ENCODE measurements at places on chromosomes 7 and 10.
A peak's percentile ranks its signal among the peaks of the same experiment; 100 is the strongest.

DNA sequence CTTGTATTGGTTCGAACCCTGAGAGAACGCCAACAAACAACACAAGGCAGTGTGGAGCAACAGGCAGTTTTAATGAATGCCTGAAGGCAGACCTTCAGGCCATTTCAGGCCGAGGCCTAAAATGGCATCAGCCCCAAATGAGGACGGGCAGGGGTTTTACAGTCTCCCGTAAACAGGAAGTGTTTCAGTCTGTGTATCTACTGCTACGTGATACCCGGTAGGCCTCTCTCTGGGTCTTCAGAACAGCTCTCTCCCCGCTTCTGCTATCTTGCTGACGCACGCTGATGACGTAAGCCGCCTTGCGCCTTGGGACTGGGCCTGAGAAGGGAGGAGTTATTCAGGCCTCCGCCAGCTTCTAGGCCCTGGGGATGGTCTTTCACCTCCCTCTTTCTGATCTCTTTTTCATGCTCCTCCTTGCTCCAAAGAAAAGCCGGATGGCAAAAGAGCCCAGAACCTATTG, 67.7 kb downstream of the ST8SIA6 start:
- DNase-seq, result peak; percentile 2

DNA sequence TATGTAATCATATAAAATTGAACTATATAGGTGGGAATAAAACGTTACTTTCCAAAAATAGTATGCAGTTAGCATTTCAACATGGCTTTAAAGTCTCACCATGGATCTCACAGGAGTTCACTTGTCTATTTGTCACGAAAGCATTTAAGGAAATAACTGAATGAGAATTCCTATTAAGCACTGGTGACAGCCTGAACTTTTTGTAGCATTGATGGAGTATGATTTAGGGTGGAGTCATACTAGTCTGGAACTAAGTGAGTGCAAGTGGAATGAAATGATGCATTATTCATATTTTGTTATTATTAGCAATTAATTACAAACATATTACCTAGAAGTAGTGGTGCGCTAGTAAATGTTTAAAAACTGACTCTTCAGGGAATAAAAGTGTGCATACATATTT, 26.0 kb upstream of the HIBADH start:
- DNase-seq, result no peak

DNA sequence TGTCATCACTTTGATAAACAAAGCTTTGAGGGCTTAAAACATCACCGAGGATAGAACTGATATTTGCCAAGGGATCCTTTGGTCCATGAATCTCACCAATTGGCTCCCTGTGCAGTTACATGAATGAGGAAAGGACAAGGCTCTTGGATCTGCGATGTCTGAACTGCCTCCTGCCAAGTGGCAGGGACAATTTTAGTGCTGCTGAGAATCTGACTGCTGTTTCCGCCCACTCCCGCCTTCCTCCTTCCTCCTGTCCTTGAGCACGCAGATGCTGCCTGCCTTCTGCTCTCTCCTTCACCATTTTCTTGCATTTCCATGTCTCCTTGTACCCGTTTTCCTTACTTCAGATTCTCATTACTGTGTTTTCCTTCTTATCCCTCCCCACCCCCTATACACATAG, 26.8 kb upstream of the ITPRID1 start:
- no peak for DNase-seq

- DNase-seq, result peak; percentile 95
Observed at GRCh38 chr7:5634107-5634950, 147.1 kb downstream of the RNF216 start.

- no peak for DNase-seq
Observed at GRCh38 chr10:26503911-26504310, 65.8 kb downstream of the APBB1IP start.

GRCh38 chr10:44723619-44724325, 187.4 kb upstream of the TMEM72 start:
- DNase-seq, result no peak

DNA sequence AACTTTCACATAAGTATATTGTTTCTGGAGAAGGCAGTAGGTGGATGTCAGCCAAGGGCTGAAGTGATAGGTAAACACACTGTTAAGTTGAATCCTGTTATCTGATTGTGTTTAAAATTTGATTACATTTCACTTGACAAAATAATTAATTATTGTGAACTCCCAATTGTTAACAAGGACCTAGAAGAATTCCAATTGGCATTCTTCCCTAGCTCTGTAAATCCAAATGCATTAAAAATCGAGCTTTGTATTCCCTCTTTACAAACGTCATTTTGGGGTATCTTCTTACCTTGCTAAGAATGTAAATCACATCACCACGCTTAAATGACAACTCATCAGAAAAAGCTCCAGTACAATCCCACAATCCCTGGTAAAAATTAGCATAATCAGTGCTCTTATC, 179.9 kb downstream of the SKAP2 start:
- no peak for DNase-seq

- DNase-seq, result no peak
Observed at GRCh38 chr10:59903871-59904270, 2.5 kb downstream of the CCDC6 start.

GRCh38 chr10:109920016-109920415, 3.3 kb downstream of the XPNPEP1 start:
- no peak for DNase-seq

DNA sequence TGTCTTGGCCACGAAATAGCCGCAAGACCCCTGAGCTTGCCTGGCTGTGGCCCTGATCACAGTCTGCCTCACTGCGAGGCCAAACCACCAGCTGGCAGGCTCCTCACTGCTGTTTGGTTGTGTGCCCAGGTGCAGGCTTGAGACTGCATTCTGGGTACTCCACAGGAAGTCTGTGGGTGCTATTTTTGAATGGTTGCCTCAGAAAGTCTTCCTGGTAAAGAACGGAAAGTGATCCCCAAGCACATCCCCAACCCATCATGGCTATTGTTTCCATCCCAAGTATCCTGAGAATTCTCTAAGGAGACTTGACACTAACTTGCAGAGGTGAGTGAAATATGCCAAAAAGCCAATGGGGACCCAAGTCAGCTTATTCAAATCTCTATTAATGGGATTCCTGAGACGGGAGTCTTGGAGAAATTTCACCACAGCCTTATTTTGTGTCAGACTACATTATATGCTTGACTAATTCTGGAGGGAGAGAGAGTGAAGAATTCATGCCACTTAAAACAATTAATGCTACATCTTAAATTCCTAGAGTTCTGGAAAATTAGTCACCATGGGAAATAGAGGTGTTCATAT, 170.9 kb downstream of the RAMP3 start:
- DNase-seq, result no peak

DNA sequence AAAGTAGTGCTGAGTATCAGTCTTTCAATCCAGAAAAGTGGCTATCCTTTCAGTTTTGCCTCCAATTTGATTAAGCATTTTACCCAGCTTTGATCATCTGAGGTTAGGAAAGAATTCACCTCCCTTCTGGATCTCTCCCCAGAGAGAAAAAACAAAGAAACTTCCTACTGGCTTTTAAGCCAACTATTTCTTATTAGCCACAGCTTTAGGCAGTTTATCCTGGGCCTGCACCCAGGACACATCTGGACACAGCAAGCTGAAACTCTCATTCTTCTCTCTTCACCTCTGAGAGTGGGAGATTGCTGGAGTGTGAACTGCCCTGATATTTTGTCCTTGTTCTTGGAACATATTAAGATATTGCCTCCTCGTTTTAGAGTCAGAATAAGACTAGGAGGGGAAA, 43.5 kb upstream of the LSM8 start:
- DNase-seq, result no peak

DNA sequence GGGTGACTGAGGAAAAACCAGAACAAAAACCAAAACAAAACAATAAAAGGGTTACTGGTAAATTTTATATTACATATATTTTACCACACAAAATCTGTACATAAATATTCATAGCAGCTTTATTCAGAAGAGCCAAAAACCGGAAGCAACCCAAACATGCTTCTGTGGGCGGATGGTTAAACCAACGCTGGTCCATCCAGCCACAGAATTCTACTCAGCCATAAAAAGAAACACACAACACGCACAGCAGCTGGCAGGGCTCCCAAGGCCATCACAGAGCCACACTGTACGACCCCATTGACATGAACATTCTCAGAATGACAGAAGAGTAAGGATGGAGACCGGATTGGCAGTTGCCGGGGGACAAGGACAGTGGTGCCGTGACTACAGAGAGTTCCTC, 83.6 kb downstream of the PROSER2 start:
- no peak for DNase-seq

DNA sequence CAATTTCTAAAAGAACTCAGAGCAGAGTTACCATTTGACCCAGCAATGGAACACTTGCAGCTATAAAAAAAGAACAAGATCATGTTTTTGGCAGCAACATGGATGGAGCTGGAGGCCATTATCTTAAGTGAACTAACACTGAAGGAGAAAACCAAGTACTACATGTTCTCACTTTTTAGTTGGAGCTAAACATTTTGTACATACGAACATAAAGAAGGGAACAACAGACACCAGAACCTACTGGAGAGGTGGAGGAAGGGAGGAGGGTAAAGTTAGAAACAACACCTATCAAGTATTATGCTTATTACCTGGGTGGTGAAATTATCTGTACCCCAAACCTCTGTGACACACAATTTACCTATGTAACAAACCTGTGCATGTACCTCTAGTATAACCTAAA, 329.5 kb downstream of the ATRNL1 start:
- DNase-seq, result no peak

GRCh38 chr7:49245062-49245461, 320.7 kb downstream of the CDC14C start:
- DNase-seq, result no peak

GRCh38 chr10:96719200-96719599, 1.1 kb downstream of the PIK3AP1 start:
- no peak for DNase-seq

GRCh38 chr7:35605760-35606159, 89.2 kb downstream of the HERPUD2 start:
- peak; percentile 38 for DNase-seq

DNA sequence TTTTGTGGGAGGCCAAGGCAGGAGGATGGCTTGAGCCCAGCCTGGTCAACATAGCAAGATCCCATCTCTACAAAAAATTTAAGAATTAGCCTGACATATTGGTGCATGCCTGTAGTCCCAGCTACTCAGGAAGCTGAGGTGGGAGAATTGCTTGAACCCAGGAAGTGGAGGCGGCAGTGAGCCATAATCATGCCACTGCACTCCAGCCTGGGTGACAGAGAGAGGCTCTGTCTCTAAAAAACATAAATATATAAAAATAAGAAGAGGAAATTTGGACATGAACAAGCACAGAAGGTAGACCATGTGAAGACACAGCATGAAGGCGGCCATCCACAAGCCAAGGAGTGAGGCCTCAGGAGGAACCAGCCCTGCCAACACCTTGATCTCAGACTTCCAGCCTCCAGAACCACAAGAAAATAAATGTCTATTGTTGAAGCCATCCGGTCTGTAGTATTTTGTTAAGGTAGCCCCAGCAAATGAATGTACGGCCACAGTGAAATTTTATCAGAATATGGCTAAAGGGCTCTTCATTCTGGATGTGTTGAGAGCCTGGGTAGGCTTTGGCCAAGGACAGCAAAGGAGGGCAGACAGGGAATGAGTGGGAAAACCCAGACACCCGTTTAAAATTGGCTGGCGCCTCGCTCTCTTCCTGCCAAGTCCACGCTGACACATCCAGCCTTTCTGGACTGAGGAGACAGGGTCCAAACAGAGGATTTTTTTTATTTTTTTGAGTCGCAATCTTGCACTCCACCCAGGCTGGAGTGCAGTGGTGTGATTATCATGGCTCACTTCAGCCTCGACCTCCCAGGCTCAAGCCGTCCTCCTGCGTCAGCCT, 12.9 kb upstream of the GRID2IP start:
- DNase-seq, result no peak

- DNase-seq, result no peak
Observed at GRCh38 chr10:88004451-88004850, 141.0 kb downstream of the PTEN start.

- no peak for DNase-seq
Observed at GRCh38 chr7:14902589-14903067, at the start of gene DGKB. TSS of gene DGKB (minus strand) at chr7:14902751.

DNA sequence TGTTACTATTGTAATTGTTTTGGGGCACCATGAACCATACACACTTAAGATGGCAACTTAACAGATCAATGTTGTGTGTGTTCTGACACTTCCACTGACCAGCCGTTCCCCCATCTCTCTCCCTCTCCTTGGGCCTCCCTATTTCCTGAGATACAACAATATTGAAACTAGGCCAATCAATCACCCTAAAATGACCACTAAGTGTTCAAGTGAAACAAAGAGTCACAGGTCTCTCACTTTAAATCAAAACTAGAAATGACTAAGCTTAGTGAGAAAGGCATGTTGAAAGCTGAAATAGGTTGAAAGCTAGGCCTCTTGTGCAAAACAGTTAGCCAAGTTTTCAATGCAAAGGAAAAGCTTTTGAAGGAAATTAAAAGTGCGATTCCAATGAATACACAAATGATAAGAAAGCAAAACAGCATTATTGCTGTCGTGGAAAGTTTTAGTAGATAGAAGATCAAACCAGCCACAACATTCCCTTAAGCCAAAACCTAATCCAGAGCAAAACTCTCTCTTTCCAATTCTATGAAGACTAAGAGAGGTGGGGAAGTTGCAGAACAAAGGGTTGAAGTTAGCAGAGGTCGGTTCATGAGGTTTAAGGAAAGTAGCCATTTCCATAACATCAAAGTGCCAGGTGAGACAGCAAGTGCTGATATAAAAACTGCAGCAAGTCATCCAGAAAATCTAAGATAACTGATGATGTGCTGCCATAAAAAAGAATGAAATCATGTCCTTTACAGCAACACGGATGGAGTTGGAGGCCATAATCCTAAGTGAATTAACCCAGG, 90.6 kb downstream of the MTPN start:
- DNase-seq, result no peak

- DNase-seq, result no peak
Observed at GRCh38 chr7:120827371-120828118, 30.4 kb downstream of the TSPAN12 start.

DNA sequence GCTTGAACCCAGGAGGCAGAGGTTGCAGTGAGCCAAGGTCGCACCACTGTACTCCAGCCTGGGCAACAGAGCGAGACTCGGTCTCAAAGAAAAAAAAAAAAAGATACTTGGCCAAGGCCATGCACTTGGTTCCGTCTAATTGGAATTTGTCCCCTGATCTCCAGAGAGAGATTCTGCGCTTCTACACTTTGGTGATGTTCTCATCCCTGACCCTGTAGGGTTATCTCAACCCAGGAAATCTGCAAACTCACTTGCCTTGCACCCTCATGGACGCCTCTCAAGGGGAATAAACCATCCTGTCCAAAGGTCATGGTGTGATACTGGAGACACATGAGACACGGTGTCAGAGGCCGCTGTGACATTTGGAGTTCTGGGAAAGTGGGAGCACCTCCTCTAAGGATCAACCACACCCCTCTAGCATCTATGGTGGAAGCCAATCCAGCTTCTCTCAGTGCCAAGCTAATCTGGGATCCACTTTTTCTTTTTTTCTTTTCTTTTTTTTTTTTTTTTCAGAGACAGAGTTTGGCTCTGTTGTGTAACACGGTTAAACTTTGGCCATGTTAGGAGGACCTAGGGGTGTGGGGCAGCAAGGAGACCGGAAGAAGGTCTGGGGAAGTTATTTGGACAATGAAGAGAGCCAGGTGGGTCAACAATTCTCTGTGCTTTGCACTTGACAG, 7.8 kb upstream of the POR start:
- DNase-seq, result no peak

- DNase-seq, result peak; percentile 61
Observed at GRCh38 chr10:47402641-47403301, 18.7 kb upstream of the ZNF488 start.

Measured in fibroblast of the conjunctiva (primary cell).